ENCODE measurements at places on chromosomes 3 and 15.

GRCh38 chr3:114892131-114892879 is 254.8 kb downstream of the ZBTB20 start:
- no peak for DNase-seq

DNA sequence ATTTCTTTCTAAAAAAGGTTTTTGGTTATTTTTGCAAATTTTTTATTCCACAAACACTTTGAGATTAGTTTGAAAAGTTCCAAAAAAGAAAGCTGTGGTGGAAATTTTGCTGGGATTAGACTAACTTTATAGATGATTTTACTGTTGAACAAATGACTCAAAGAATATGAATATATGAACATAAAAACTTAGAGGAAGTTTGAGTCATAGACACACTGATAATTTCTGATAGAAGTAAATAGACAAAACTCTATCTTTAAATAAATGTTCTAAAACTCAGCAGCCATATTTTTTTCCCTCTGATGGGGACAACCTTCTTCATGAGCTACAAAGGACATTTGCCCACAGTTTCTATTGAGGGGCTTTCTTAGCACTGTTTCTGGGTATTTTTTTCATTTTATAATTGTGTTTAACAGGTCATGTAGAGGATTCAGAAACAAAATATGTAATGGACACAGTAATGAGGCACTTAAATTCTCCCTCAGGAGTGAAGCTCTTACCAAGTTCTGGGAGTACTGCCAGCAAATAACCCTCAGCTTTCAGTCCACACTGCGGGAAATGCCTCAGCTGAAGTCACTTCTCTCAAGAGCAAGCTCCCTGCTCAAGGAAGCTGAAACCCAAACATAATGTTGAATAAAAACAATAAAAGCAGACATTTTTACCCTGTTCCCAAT is 157.6 kb downstream of the NFKBIZ start:
- DNase-seq = no peak

- no peak for DNase-seq
These were observed 48.9 kb upstream of the CPNE4 start for GRCh38 chr3:132083583-132084279.

GRCh38 chr3:108441518-108441917 is 68.9 kb downstream of the MYH15 start:
- no peak for DNase-seq

DNA sequence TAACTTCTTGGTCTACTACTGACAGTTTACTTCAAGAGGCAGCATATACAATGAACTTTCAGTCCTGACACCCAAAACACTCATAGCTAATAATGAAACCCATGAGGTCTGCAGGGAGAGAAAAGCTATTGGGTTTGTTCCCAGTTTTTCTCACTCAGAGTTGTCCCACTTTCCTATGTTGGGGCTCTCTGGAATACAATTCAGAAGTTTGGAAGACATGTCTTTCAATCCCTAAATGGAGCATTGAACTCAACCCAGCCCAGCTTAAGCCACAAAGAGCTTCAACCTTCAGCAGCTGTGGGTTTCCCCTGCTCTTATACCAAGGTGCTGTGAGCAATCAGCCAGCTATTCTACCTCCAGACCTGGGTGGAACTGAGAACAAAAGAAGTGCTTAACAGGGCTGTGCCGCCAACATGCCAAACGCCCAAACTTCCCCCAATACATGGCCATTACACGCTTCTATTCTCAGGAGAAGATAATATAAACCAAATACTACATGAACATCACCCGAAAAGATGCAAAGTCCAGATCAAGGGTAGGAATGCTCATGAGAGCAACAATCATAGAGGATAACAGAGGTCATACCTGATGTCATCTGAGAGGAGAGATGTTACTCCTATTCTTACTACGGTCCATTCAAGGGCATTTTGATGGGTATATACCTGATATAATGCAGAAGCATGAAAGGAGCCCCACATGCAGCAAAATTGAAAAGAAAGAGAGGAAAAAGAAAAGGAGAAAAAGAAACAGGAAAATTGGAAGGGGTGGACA is 131.2 kb upstream of the TGFBR2 start:
- DNase-seq = peak; percentile 10

- DNase-seq = no peak
These were observed 27.9 kb downstream of the PDIA5 start for GRCh38 chr3:123094516-123095313.

GRCh38 chr3:57896031-57896430 is 112.2 kb upstream of the FLNB start:
- DNase-seq = no peak

GRCh38 chr3:14415501-14415900 is 13.1 kb downstream of the SLC6A6 start:
- no peak for DNase-seq

DNA sequence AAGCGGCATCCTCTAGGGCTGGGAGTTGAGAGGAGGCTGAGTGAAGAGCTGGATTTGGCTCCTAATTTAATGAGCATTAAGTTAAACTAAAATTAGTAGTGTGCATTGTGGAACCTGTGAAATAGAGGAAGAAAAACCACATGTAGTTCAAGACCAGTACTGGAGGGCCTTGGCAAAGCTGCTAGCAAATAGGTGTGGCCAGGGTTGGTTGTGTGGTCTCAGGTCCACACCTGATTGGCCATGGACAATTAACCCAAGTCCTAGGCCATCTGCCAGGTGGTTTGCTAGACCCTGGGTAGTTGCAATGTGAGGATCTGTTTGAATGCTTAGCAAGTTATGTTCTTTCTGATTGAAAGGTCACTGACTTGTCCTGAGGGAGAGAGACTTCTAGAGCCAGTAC is 275.5 kb downstream of the PDCD6IP start:
- DNase-seq = no peak

- no peak for DNase-seq
These were observed 7.2 kb downstream of the SH3BP5 start for GRCh38 chr3:15325228-15325627.

DNA sequence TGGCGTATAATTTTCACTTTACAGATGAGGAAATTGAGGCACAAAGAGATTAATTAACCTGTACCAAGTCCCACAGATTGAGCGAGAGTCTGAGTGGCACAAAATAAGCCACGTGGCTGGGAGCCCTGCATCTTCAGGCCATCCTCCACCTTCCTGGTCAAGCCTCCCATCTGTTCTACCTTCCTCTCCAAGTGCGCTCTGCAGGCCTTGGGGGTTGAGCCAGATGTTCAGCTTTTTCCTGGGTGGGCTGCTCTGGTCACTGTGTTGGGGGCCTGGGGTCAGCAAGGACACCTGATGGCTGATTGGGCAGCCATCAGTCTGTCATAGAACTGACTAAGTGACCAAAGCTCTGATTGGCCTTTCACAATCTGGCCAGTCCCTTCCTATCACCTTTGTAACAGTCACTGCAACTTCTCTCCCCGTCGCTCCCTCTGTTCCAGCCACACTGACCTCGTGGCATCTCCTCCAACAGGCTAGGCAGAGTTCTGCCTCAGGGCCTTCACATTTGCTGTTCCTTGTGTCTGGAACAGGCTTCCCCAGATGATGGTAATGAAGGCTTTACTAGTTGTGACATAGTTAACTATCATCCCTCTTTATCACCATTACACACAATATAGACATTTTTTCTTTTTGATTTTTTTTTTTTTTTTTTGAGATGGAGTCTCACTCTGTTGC is 46.8 kb downstream of the SCN5A start:
- DNase-seq = no peak

DNA sequence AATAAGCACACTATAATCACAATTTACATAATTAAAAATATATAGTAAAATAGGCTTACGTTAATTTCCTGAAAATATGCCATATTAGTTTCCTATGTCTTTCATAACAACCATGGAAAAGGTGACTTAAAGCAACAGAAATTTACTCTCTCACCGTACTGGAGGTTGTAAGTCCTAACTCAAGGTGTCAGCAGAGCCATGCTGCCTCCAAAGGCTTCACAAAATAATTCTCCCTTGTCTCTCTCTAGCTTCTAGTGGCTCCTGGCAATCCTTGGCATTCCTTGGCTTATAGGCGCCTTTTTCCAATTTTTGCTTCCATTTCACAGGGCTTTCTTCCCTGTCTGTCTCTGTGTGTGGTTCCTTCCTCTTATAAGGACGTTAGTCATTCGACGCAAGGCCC is 7.6 kb downstream of the SI start:
- DNase-seq = no peak

DNA sequence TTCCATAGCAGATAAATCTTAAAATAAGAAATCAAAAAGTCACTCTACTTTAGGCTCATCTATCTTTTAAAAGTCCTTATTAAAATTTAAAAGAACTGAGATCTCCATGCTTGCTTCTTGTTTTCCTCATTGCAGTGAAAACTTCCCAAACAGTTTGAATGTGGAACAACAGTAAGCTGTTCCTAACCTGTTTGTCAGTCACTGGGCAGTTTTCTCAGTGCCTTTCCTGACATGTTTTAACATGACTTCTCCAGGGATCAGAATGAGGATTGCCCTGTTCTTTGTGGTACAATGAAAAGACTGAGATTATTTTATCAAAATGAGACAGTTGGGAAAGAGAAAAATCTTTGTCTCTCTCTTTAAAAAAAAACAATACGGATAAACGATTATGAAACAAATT is 774 bp downstream of the GPR87 start:
- DNase-seq = no peak

DNA sequence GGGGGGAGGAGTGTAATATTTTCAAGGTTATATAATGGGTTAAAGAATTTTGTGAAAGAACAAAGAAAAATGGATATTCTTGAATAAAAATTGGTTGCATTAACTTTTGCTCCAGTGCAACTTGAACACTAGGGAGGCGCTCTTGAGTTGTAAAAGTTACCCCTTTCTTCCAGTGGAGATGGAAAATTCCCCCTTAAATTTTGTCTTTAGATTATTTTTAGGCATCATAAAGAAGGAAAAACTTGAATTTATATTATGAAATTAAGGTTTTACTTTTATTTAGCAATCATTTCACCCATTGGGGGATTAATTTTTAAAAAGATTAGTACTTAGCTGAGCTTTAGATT is 550 bp upstream of the CHD2 start:
- DNase-seq = no peak

- no peak for DNase-seq
These were observed 180.8 kb downstream of the PYDC2 start for GRCh38 chr3:191641789-191642188.

GRCh38 chr3:109480014-109480413 is 142.7 kb upstream of the DPPA4 start:
- no peak for DNase-seq

DNA sequence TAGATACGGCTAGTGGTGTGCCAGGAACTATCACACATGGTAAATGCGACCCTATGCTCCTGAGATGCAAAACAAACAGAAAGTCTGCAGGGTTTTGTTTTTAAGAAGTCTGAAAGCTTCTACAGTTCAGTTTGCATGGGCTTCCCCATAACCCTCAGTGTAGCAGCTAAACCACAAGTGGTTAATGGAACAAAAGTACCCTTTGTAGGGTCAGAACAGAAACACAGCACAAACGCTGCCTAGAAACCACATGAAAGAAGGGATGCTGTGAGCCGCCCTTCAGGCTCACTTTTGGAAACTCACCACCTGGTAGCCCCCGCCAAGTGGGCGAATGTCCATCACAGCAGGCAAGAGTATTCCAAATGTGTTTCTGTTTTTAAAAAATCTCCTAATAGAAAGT is 46.2 kb downstream of the CTDSPL start:
- no peak for DNase-seq

- DNase-seq = no peak
These were observed 198.5 kb downstream of the THSD4 start for GRCh38 chr15:71313806-71314205.

DNA sequence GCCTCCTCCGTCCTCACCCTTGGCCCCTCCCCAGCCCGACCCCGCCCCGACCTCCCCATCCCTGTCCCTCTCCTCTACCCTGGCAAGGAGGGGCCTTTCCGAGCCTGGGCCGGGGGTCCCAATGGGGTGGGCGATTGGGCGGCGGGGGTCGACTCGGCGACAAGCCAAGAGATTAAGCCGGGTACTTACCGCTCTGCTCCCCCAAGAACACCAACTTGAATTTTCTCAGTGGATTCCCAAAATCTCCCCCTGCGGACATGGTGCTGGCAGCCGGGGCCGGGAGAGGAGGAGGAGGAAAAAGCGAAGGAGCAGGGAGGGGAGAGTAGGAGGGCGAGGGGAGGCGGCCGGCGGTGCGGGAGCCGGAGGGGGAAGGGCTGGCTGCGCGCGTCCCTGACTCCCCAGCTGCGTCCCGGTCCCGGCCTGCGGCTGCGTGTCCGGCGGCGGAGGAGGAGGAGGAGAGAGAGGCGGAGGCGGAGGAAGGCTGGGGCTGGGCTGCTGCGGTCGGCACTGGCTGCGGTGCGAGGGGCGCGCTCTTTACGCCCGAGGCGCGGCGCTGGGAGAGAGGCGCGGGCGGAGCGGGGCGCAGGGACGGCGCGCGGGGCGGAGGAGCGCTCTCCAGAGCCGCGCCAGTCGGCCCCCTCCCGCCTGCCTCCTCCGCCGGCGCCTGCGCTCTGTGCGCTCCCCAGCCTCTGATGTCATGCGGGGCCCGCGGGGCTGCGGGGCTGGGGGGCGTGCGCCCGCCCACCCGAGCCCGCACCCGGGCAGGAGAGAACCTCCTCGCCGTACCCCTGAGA is at the start of gene RAB6B:
TSS of gene RAB6B (minus strand) at position 675 of the 794 bp plus-strand sequence. CDS start at position 259, 416 bp downstream.
- DNase-seq = no peak

- no peak for DNase-seq
These were observed 481.5 kb downstream of the PDCD6IP start for GRCh38 chr3:34279901-34280300.

DNA sequence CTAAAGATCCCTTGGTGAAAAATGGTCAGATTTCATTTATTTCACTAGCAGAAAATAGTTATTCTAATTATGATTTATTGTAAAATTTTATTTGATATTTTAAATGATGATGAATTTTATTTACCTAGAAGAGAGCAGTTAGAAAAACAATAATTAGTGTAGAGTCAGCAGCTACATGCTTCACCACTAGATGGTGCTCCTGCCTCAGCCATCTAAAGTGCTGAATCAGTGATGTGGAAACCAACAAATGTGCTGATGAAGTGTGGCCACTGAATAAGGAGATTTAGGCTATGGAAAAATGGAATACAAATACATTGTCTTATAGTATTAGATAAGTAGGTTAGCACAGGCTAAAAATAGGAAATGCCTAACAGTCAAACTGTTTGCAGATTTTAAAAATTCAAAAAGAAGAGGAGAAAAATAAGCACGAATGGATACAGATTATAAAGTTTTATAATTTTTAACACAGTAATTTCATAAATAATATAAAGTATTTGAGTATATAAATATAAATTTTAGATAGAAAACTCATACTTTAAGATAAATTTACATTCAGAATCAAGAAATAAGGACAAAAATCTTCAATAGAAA is 109.8 kb downstream of the PPP2R3A start:
- peak; percentile 47 for DNase-seq
